ENCODE measurements at places on chromosomes 7 and 10.
A peak's percentile ranks its signal among the peaks of the same experiment; 100 is the strongest.

DNA sequence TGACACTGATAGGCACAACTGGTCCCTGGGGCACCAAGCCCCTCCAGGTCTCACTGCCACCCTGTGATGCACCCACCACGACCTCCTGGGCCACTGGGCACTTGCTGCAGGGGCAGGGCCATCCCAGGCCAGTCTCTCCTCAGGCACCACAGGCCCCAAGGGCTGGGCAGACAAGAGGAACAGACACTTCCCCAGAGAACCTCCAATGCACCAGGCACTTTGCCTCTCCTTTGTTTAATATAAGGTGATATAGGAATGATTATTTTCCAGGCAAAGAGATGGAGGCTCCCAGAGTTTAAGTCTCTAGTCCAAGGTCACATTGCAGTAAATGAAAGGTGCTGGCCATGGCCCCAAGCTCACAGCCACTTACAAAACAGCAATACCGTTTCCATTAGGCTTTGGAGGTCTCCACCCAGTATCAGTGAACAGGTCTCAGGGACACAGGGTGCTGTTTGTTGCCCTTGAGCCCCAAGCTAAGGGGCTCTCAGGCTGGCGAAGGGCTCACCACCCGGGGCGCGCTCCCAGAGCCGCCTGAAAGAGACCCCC is 4.5 kb downstream of the DEPP1 start:
- no peak for DNase-seq

GRCh38 chr10:113331961-113332360 is 220.9 kb upstream of the HABP2 start:
- no peak for DNase-seq

- DNase-seq, result no peak
These were observed 30.8 kb upstream of the C10orf67 start for GRCh38 chr10:23375366-23375765.

DNA sequence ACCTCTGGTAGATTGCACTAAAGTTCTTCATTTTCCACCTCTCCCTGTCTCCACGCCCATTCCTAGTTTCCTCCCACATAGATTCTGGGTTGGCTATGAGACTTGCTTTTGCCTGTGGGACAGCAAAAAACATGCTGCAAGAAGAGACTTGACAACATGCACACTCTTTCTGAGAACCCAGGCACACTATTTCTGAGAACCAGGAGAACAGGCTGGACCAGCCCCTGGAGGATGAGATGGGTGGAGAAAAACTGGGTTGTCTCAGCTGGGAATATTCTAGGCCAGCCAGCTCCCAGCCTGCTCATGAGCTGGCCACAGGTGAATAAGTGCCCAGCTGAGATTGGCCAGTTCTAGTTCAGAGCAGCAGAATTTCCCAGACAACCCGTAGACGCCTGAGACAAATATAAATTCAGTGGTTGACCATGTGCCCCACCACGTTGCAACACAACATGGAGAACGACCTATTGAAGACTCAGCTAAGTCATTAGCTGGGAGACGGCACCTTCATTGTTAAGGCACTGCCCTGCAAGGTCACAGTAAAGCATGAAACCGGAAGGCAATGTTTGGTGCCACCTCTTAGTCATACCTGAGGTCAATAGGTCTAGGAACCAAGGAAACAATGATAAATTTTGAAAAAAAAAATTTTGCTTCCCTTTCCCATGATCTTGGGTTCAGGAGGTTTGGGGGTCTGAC is 92.7 kb upstream of the AKR1E2 start:
- no peak for DNase-seq

DNA sequence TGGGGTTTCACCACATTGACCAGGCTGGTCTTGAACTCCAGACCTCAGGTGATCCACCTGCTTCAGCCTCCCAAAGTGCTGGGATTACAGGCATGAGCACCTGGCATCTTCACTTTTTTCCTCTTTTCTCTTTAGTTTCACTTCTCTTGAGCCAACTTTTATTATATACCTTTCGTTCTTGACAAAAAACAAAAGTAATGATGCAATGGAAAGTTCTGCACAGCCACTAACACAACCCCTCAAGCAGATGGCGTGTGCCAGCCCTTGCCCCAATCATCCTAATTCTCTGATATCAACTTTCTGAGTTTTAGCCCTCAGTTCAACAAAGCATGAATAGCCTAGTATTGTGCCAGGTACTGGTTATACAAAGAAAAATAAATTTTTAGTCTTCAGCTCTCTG is 223.6 kb downstream of the CHCHD3 start:
- no peak for DNase-seq

- DNase-seq, result no peak
These were observed 21.5 kb upstream of the SMKR1 start for GRCh38 chr7:129480674-129481363.

- no peak for DNase-seq
These were observed 137.8 kb upstream of the TNS3 start for GRCh38 chr7:47719675-47720074.

- DNase-seq, result no peak
These were observed 442.5 kb downstream of the XPNPEP1 start for GRCh38 chr10:109480836-109481235.

GRCh38 chr10:80421707-80422536 is 13.6 kb downstream of the PRXL2A start:
- no peak for DNase-seq

DNA sequence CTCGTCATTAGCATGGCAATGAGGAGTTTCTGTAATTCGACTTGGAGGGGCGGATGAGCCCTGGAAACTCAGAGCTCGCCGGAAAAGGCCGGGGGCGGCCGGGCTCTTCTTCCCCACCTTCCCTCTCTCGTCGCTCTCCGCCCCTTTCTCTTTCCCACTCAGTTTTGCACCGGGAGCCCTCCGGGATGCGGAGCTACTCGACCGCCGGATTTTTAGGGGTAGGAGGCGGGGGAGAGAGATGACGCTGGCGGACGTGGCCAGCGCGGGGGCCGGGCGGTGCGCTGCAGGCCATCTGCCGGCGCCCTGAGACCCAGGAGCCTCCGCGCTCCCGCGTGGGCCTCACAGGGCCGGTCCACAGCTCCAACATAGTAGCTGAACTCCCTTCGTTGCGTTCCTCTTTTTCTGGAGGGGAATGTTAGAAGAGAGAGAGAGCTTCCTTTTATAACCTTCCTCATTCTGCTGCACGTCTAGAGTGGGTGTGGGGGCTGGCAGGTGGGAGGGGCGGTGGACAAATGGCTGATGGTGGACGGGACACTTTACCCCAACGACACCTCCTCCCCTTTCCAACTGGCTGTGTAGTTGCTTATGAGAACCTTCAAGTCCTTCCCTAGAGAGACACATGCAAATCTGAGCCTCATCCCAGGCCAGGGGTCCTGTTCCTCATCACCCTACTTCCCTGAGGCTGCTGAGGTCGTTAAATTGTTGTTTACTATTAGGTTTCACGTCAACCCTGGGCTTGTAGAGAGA is 1.1 kb upstream of the HOXA1 start:
- no peak for DNase-seq

GRCh38 chr10:34008656-34009055 is 674.2 kb upstream of the NRP1 start:
- no peak for DNase-seq

DNA sequence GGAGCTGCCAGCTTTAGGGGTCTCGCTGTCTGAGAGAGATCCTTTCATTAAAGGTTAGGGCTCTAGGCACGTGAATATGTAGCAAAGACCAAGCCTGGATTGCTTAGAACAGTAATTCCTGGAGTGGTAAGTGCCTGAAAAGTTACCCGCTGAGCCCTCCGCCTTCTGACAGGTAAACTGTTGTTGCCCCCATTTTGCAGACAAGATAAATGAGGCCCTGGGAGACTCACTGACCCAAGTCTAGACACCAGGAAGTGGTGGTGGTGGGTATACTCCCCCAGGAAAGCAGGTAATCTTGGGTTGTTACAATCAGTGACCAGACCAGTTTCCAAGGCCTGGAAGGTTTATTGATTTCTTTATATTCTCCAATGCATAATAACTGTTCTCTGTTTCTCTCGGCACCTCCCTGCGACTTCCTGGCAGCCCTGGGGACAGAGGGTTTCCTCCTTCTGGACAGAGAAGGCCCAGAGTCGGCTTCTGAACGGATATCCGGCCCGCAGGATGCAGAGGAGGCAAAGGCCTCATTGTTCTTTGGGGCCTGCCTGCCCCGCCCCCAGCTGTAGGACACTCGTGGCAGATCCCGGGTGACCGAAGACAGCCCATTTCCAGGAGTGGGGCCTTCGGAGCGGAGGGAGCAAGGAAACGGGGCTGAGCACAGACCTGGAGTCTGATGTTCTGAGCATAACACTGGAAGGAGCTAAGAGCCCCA is 1.3 kb upstream of the GRK5 start:
- peak; percentile 67 for DNase-seq

GRCh38 chr7:129772646-129773280 is 161.2 kb downstream of the NRF1 start:
- DNase-seq, result no peak

GRCh38 chr7:36217211-36217960 is 64.3 kb downstream of the EEPD1 start:
- DNase-seq, result no peak

- no peak for DNase-seq
These were observed at the start of gene GPR15LG for GRCh38 chr10:84173501-84173929. GPR15LG (plus strand) TSS chr10:84173801; CDS start chr10:84173852, 51 bp downstream.

- DNase-seq, result no peak
These were observed 34.7 kb downstream of the DDIT4 start for GRCh38 chr10:72308320-72308987.

DNA sequence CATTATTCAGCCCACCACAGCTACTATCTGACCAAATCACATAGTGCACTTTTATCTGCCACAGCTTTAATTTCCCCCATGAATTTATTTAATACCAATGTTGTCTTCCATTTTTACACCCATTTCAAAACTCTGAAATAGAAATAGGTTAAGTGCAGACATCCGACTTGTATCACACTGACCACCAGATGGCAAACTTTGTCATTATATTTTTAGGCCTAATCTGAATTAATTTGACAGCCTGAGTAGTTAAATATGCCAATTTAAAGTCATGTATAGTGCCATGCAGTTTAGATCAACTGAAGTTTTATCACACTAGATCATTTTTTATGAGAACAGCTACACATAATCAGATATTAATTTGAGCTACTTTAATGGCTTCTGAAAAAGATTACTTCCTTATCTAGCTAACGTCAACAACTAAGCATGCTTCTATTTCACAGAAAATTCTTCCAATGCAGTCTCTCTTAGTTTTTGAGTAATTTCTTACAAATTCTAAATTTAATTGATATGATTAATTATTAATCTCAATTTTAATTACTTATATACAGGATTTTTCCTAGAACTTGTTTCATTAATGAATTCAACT is 566.4 kb downstream of the GFRA1 start:
- no peak for DNase-seq

DNA sequence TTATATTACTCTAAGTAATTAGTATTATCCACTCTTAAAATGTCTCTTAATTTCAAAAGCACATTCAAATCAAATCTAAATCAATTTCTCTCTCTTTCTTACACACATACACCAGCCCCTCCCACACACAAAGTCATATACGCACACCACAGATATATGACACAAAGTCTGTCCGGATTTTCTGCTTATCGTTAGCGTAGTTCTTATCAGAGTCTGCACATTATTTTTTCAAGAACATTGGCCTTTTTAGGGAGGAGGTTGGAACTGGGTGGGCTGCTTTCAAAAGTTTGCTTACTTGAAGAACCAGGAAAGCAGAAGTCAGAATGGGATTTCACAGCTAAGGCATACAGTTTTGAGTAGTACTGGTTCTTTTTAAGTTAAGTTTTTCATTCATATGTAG is 387.6 kb upstream of the CHRM2 start:
- DNase-seq, result no peak

DNA sequence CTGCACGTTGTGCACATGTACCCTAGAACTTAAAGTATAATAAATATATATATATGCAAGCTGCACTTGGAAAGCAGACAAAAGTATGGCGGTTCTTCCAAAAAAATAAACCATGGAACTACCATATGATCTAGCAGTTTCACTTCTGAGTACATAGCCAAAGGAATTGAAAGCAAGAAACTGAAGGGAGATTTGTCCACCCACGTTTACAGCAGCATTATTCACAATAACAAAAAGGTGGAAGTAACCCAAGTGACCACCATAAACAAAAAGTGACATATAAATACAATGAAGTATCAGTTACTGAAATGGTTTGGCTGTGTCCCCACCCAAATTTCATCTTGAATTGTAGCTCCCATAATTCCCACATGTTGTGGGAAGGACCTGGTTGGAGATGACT is 525.3 kb upstream of the CELF2 start:
- no peak for DNase-seq

- no peak for DNase-seq
These were observed 76.3 kb downstream of the CACNB2 start for GRCh38 chr10:18216482-18216881.

DNA sequence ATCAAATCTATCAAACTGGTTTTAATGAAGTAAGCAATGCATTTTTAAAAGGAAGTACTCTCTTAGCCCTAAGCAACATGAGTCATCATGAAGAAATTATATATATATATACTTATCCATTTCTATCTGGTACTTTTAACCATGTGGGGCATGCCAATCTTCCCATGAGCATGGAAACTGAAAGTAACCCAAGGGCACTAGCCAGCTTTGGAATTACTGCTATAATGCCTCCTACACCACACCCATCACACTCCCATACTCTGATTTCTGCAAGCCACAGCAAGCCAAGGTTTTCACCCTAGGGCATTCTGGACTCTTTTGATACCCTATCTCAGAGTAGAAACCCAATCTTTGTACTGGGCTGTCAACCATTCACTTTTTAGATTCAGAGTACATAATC is 204.6 kb downstream of the IMMP2L start:
- no peak for DNase-seq

DNA sequence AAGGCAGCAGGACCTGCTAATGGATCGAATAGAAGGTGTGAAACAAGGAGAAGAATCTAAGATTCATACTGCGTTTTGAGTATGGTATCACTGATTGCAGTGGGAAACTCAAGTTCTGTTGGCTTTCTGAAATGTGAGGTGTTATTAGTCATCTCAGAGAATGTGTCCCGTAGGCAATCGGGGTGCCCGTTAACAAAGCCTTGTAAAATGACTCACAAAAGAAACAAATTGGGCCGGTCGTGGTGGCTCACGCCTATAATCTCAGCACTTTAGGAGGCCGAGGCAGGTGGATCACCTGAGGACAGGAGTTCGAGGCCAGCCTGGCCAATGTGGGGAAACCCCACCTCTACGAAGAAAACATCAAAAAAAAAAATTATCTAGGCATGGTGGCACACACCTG is 118.2 kb upstream of the C7orf33 start:
- DNase-seq, result no peak

DNA sequence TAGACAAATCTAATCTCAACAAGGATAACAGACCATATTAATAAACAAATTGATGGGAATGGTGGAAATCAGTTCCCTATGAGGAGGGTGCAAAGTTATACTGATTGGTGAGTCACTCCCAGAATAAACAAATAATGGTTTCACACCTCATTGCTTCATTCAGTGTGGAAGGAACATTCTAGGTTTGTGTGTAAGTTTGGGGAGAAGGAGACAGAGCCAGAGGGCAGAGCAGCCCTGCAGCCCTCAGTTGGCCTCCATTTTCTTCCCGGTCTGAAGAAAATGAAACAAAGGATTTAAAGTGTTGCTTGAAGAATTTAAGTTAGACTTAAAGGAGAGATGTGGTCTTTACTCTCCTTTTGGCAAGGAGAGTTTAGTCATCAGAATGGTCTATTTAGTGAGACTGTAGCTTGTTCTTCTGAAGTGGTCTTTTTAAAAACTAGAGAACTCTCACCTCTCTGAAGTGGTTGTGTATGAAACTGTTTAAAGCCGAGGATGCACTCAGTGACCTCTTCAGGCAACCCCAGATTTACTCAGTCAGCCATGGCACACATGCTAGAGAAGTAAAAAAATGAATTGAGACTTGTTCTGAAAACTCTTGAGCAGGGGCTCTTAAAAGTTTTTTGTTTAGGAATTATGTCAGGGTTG is 27.2 kb downstream of the IKZF1 start:
- no peak for DNase-seq

GRCh38 chr10:53458007-53458406 is 685.4 kb upstream of the MBL2 start:
- DNase-seq, result no peak

- DNase-seq, result no peak
These were observed 28.6 kb downstream of the MCM10 start for GRCh38 chr10:13189961-13190360.
